ENCODE measurements at places on chromosomes 6 and 20. TPM values are rescaled to one million over a fixed set of nuclear protein-coding genes. Genes with fewer than 3 reads are reported as not detected.

- no peak for DNase-seq
Measured at GRCh38 chr20:19832875-19833274, 74.8 kb downstream of the RIN2 start.

WFDC5 gene
- total RNA-seq: not detected

- DNase-seq: no peak
Measured at GRCh38 chr20:43853174-43853803, 61.4 kb upstream of the TOX2 start.

DNA sequence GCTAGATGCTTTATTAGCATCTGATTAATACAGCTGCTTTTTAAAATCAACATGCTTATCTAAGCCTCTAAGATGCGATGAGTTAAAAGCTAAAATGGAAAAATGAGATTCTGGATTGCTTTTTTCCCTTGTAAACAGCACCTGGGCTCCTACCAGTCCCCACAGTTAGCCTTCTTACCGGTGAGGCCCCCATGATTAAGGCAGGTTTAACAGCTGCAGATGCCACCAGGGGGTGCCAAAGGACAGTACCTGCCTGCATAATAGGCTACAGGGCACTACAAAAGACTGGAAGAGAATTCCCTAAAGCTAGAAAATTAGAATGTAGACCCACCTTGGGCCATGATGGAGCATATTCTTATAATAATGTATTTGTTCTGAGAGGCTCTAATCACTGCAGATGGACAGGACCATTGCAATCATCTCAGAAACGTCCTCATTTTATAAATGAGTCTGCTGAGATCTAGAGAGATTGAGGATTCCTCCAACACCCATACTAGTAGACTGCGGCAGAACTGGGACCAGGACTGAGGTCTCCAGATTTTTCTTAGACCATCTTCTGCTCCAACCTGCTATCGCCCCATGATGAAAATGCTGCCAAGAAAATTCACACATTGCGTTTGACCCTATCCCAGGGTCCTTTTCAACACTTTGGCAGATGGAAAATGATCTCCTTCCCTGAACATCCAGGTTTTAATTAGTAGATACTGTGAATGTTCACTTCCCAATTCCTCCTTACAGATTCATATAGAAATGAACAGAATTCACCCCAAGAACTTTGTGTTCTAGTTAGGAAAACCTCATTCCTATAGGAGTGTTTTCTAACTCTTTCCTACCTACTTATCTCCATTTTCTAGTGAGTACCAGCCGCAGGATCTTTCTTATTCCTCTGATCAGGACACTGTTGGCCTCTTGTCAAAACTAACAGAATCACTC lies 148.8 kb downstream of the RPS12 start:
- no peak for DNase-seq

DNA sequence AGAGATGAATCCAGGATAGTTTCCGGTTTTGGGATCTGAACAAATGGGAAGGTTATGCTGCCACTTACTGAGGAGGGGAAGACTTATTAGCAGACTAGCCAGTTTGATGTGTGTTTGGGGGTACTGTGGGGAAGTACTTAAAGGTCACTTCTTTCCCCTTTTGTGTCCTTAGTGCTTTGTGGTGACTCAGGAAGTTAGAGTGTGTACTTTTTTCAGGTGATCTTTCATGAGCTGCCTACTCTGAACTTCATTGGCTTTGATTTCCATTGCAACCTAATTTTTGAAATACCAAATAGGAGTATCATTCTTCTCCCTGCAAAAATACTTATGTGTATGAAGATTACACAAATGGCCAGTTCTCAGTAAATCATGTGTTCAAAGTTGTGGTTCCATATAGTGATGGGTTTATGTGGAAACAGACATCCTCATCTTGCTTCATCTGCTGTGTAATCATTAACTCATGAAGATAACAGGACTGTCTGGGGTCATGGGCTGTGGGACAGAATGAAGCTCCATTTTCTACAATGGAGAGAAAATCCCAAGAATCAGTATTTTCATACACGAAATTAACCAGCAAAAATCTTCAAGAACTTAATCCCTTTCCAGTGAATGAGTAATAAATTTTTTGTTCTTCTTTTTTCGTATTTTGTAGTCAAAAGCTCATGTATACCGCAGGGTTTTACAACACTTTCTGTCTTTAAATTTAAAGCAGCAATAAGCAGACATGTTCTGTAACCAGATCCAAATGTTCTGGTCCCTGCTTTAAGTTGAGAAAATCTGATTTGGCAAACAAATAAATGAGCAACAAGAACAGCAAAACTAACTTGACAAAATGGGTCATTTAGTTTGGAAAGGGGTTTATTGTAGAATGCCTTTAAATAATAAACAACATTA lies 272.2 kb upstream of the FLRT3 start:
- DNase-seq: no peak

DNA sequence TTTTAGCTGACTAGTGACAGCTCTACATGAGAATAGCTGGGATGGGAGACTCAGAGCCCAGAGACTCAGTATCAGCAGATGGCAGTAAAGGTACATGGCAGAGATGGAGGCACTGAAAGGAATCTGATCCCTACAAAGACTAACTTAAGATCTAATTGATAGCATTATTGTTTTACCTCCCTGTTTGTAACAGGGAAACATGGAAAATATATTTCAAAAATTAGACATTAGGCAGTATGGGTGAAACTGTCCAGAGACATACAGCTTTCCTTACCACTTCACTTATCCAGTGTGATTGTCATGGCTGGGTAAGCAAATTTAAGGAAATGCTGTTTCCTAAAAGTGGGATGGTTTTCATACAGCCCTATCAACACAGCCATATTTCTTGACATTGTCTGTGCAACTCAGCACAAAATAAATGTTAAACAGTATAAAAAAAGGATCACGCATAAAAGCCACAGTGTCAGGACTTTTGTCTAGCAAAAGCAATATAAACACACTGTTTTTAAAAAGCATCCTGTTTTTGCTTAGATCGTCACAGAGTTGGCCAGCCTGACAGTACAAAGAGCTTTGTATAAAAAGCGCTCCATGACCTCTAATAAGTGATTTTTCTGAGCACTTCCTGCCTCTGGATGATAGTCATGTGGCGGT lies 376.9 kb downstream of the PHF3 start:
- no peak for DNase-seq

DNA sequence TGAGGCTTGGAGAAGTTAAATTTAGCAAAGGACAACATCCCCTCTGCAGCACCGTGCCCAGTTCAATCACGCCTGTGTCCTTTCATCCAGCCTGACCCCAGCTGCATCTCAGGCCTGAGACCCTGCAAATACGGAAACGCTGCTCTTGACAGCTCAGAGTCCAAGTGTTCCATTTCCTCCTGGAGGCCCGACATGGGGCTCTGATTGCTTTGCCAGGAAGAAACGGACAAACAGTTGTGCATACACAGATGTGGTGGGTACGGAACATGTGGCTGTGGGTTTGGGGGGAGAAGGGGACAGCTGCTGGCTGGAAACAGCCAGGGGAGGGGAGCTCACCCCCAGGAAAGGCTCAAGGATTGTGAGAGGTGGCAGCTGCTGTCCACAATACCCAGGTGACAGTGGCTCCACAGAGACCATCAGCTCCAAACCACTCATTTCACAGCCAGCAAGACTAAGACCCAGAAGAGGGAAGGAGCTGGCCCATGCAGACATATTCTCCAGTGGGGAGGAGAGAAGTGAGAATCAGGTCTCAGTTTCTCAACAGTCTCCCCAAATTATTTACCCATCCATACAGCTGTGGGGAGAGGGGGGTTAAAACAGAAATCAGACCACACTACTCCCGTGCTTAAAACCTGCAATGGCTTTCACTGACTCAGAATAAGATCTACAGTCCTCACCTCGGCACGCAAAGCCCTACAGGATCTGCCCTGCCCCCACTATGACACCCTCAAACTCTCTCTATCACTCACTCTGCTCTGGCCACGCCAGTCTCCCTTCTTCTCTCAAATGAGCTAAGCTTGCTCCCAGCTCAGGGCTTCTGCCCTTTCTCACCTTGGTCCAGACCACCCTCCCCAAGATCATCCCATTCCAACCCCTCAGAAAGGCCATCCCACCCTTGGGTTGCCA lies 89.1 kb downstream of the PREX1 start:
- DNase-seq: peak; percentile 30

HLA-F gene
- 32.6 TPM for total RNA-seq

DNA sequence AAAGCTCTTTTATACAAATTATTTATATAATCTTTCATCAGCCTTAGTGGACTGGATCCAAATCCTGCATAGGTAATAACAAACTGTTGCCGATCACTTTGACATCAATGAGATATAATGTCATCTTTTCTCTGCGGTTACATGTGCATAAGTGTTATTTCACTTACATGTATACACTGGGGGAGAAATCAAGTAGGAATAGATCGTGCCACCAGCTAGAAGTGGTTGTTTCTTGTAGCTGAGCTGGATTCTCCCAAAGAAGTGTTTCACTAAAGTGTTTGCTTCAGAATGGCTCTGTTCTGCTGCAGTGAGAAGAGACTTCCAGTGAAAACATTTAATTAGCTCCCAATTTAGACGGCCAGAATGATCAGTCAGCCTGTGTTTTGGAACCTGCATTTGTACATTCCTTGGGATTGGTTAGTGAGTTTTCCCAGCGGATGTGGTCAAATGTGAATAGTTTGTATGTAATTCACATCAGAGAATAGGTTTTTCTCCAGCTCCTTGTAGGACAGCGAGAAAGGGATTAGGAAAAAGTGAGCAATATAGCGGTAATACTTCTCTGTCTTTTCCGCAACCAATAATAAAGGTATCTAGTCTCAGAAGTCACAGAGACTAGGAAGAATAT lies 163.1 kb upstream of the CCN2 start:
- no peak for DNase-seq

WFDC10B gene
- total RNA-seq: not detected

SPTLC3 gene
- total RNA-seq: 6.9 TPM

- DNase-seq: no peak
Measured at GRCh38 chr6:11752360-11752759, 26.2 kb downstream of the ADTRP start.

DNA sequence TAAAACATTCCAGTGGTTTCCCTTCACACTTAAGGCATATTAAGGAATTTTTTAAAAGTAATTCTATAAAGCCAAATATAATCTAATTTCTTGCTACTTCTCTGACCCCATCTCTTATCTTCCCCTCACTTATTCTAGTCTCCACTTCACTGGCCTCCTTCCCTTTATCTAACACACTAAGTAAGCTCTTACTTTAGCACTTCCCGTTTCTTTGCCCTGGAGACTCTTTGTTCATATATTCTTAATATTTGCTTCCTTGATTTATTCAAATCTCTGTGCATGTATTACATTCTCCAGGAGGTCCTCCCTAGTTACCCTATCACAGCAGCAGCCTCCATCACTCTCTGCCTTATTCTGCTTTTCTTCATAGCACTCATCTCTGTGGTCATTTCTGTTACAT lies 20.3 kb downstream of the GTPBP2 start:
- no peak for DNase-seq

DNA sequence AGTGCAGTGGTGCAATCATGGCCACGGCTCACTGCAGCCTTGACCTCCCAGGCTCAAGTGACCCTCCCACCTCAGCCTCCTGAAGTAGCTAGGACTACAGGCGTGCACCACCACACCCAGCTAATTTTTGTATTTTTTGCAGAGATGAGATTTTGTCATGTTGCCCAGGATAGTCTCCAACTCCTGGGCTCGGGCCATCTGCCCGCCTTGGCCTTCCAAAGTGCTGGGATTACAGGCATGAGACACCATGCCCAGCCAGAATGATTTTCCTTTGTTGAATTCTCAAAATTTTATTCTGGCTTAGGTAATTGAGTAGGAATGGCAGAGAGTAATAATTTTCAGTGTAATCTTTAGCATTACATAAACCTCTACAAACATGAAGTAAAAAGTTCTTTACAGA lies 37.1 kb downstream of the SLC16A10 start:
- DNase-seq: no peak

All from Right ventricle myocardium inferior (tissue), 1 donor.